ENCODE measurements at places on chromosomes 5 and 9. TPM values are rescaled to one million over a fixed set of nuclear protein-coding genes. Genes with fewer than 3 reads are reported as not detected.

C5orf52 gene
- not detected for total RNA-seq

UBAC1 gene
- 30.6 TPM for total RNA-seq

SPINK7 gene
- total RNA-seq: not detected

CCNB1 gene
- 8.2 TPM for total RNA-seq

ADAMTSL2 gene
- under 0.01 TPM for total RNA-seq

SPINK9 gene
- total RNA-seq: not detected

CARD6 gene
- total RNA-seq: 12.7 TPM

INSL4 gene
- total RNA-seq: not detected

GPR151 gene
- total RNA-seq: not detected

ZBTB34 gene
- 7.2 TPM for total RNA-seq

SGCD gene
- total RNA-seq: 67.5 TPM

ARID3C gene
- total RNA-seq: under 0.01 TPM

TMC1 gene
- not detected for total RNA-seq

SLC23A1 gene
- total RNA-seq: not detected

SLCO4C1 gene
- total RNA-seq: under 0.01 TPM

SLC1A3 gene
- 3.1 TPM for total RNA-seq

TRIM36 gene
- total RNA-seq: under 0.01 TPM

PRELID2 gene
- 27.9 TPM for total RNA-seq

SURF6 gene
- total RNA-seq: 6.7 TPM

KIF24 gene
- 0.51 TPM for total RNA-seq

PDZD2 gene
- total RNA-seq: 0.33 TPM

JAKMIP2 gene
- 1.3 TPM for total RNA-seq

MRPS2 gene
- total RNA-seq: 11.6 TPM

BTNL8 gene
- not detected for total RNA-seq

POLE3 gene
- 17.3 TPM for total RNA-seq

SIL1 gene
- 85.5 TPM for total RNA-seq

TIMD4 gene
- not detected for total RNA-seq

CCDC192 gene
- total RNA-seq: not detected

PTGES gene
- 16.7 TPM for total RNA-seq

HSPA9 gene
- total RNA-seq: 482 TPM

MEF2C gene
- 12.2 TPM for total RNA-seq

TENT4A gene
- 9.5 TPM for total RNA-seq

PCDHA4 gene
- 1.2 TPM for total RNA-seq

SPATA31A3 gene
- total RNA-seq: not detected

ECSCR gene
- total RNA-seq: not detected

LHX3 gene
- not detected for total RNA-seq

LCN10 gene
- total RNA-seq: not detected

IGFBPL1 gene
- not detected for total RNA-seq

URM1 gene
- total RNA-seq: 28.6 TPM

DMGDH gene
- total RNA-seq: 7.7 TPM

PLPPR1 gene
- not detected for total RNA-seq

AJM1 gene
- 1.8 TPM for total RNA-seq

IL7R gene
- total RNA-seq: 67.9 TPM

EGFLAM gene
- total RNA-seq: 0.33 TPM

PCDHGB4 gene
- total RNA-seq: 18.3 TPM

SPTAN1 gene
- total RNA-seq: 229 TPM

FCN2 gene
- total RNA-seq: not detected

SOX30 gene
- total RNA-seq: under 0.01 TPM

All from fibroblast of lung (primary cell).